ENCODE measurements at places on chromosomes 6 and 20.

DNA sequence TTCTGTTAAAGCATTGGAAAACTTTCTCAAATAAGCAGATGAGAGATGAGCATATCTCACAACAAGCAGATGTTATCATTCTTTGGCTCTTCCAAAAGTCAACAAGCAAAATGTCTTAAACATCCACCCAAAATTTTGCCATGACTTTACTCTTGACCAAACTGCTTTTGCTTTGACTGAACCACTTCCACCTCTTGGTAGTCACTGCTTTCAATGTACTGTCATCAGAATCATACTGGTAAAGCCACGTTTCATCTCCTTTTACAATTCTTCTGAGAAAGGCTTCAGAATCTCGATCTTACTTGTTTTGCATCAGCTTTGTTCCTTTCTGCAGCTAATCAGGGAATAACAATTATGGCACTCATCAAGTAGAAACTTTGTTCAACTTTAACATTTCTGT lies 498.5 kb upstream of the GJE1 start:
- DNase-seq = no peak

- no peak for DNase-seq
Measured at GRCh38 chr6:105791583-105792318, 294.4 kb upstream of the PRDM1 start.

DNA sequence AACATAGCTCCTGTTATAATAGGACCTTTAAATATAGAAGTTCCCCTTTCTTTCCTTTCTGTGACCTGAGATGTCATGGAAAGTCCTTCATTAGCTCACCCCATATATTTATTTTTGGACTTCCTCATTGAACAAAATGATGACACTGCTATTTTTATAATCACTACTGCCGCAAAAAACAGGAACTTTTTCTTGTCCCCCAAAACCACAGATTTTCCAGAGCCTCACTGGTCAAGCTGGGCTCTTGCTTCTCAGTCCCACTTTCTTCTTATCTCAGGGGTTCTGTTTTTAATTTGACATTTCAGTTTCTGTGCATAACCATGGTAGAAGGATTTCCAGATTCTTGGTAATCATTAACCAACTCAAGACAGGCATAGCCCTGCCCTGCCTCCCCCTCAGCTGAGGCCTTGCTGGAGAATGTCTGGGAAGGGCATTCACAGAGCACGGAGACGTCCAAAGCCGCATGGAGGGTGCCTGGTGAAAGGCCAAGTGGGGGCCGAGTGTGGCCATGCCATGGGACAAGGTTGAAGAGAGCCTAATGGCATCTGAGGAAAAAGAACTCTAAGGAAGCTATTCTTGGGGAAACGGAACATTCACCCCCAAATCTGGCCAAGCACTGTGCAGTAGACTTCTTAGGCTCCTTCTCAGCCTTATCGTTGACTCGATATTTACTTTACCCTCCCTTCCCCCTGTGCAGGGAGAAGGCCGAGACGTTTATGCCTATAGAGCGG lies 73.7 kb downstream of the EDN1 start:
- DNase-seq = peak; percentile 29

DNA sequence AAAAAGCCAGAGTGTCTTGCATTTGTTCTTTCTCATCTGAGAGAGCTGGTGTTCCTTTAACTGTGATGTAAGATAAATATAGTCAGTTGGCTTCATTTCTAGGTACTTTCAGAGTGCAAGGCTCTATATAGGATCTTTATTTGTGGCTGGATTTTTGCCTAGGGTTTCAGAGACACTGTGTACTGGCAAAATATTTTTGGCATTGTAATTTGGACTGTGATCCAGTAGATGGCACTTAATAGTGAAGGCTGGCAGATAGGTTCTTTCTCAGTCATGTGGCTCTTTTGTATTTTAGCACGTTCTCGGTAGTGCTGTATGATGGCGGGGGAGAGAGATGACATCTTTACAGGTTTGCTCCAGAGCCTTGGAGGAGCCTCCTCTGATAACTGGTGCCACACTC lies 26.8 kb upstream of the SLC35B3 start:
- DNase-seq = no peak

DNA sequence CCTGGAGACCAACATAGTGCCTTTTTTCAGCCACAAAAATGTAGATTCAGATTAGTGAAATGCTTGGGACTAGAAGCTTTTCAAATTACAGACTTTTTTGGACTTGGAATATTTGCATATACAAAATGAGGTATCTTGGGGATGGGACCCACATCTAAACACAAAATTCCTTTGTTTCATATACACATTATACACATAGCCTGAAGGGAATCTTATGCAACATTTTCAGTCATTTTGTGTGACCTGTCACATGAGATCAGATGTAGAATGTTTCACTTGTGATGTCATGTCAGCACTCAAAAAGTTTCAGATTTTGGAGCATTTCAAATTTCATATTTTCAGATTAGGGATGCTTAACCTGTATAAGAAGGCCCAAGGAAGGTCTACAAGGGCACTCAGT lies 44.5 kb upstream of the ALDH8A1 start:
- no peak for DNase-seq

DNA sequence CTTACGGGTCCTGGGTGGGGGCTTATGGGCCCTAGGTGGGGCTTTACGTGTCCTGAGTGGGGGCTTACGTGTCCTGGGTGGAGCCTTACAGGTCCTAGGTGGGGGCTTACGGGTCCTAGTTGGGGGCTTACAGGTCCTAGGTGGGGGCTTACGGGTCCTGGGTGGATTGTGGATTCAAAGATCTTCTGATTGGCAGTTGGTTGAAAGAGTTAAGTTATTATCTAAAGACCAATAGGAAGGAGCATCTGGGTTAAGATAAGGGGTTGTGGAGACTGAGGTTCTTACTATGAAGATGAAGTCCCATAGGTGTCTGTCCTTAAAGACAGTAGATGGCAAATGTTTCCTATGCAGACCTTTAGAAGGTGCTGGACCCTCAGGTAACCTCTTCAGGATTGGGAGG lies 8.4 kb upstream of the BIRC7 start:
- DNase-seq = no peak

- no peak for DNase-seq
Measured at GRCh38 chr20:45835329-45835765, 1.7 kb downstream of the SNX21 start.

- DNase-seq = no peak
Measured at GRCh38 chr6:27679964-27680694, 207.2 kb upstream of the ZNF184 start.

All from muscle of back (tissue), 13 donors.